ENCODE measurements at places on chromosomes 11 and 22.

DNA sequence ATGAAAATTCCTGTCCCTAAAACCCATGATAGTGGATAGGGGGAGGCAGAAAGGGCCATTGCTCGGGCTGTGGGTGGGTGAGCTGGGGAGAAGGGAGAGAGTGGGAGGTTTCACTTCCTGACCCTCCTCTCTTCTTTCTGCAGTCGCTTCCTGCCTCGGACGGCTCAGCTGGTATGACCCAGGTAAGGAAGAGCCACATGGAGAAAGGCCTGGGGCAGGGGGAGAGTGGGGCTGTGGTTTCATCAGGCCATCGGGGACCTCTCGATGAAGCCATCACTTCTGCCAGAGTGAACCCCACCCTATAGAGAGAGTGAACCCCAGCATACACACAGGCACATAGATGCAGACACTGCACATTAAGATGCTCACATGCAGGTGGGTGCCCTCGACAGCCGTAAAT lies 12.6 kb downstream of the CD5 start:
- no peaks in the 10 kb centered on the region for H3K27me3 ChIP-seq
- no peak overlapping the region for H3K27ac ChIP-seq
- H3K4me3 ChIP-seq: no peak overlapping the region
- no peaks in the 10 kb centered on the region for H3K4me1 ChIP-seq

DNA sequence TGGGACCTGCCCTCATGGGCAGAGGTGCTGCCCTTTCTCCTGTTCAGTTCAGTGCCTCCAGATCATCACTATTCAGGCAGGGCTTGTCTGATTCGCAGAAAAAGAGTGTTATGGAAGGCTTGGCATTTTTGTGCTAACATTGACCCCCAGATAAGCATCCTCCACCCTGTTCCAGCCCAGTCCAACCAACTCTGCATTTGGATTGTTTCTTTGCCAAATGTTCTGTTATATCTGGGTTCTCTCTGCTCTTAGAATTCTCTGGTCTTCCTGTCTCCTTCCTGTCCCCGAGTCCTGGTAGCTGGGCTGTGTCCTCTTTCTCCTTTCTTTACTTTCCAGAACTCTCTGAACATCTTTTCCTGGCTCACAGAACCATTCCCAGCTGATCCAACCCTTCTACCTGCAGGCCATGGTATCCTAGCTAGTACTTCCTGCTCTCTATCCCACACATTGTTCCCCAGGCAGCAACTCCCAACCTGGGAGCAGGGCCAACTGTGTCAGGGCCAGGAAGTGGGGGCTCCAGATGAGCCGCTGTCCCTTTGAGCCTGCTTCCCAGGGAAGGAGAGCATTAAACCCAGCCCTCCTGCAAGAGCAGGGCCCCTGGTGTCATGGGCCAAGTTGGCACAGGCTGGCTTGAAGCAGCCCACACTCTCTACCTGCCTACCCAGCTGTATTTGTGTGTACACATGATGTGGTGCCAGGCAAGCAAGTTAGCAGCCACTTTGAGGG lies 280.7 kb upstream of the CADM1 start:
- peaks cover 4% of the 10 kb centered on the region for H3K36me3 ChIP-seq
- H3K4me1 ChIP-seq: peaks cover 12% of the 10 kb centered on the region
- H3K4me3 ChIP-seq: no peak overlapping the region
- no peak overlapping the region for H3K27ac ChIP-seq
- no peak for DNase-seq

GRCh38 chr22:30809086-30809485 lies 114.4 kb downstream of the OSBP2 start:
- no peak overlapping the region for H3K27ac ChIP-seq
- H3K4me3 ChIP-seq: no peak overlapping the region
- peaks cover 7% of the 10 kb centered on the region for H3K27me3 ChIP-seq
- DNase-seq: no peak
- H3K36me3 ChIP-seq: no peaks in the 10 kb centered on the region

DNA sequence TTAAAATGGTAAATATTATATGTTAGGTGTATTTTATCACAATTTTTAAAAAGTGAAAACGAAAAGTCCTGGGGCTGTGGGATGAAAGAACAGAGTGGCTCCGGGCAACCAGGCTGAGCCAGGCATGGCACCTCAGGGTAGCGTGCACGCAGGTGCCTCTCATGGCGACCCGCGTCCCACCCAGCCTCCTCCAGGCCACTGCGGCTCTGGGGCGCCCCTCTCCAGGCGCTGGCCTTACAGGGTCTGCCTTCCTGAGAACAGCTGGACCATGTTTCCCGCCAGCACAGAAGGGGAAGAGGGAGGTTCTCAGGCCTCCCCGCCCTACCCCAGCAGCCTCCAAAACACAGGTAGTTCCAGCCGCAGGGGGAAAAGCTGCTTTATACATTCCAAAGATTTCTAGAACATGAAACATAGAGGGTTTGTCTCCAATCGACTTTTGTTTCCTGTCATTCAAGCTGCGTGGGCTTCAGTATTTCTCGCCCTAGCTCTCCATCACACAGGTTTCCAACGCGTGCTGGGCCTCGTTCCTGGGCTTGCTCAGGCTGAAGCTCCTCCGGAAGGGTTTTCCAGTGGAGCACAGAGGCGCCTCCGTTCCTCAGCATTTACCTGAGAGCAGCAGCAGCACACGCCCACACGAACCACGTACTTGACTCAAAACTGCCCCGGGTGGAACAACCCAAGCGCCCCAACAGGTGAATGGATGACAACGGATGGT lies 10.5 kb downstream of the EHD1 start:
- no peaks in the 10 kb centered on the region for H3K27me3 ChIP-seq
- H3K27ac ChIP-seq: no peak overlapping the region
- peaks cover 12% of the 10 kb centered on the region for H3K4me1 ChIP-seq
- no peak overlapping the region for H3K4me3 ChIP-seq
- no peak for DNase-seq

All from WTC11 (cell line).